ENCODE measurements at places on chromosomes 2 and 18.

- DNase-seq, result no peak
Observed at GRCh38 chr2:32735348-32735747, 107.5 kb downstream of the TTC27 start.

GRCh38 chr2:37720533-37721200 lies 49.2 kb upstream of the CDC42EP3 start:
- DNase-seq, result no peak

GRCh38 chr2:203650860-203651613 lies 55.4 kb upstream of the CD28 start:
- no peak for DNase-seq

- no peak for DNase-seq
Observed at GRCh38 chr18:35861367-35862118, 110.9 kb upstream of the RMP24 start.

DNA sequence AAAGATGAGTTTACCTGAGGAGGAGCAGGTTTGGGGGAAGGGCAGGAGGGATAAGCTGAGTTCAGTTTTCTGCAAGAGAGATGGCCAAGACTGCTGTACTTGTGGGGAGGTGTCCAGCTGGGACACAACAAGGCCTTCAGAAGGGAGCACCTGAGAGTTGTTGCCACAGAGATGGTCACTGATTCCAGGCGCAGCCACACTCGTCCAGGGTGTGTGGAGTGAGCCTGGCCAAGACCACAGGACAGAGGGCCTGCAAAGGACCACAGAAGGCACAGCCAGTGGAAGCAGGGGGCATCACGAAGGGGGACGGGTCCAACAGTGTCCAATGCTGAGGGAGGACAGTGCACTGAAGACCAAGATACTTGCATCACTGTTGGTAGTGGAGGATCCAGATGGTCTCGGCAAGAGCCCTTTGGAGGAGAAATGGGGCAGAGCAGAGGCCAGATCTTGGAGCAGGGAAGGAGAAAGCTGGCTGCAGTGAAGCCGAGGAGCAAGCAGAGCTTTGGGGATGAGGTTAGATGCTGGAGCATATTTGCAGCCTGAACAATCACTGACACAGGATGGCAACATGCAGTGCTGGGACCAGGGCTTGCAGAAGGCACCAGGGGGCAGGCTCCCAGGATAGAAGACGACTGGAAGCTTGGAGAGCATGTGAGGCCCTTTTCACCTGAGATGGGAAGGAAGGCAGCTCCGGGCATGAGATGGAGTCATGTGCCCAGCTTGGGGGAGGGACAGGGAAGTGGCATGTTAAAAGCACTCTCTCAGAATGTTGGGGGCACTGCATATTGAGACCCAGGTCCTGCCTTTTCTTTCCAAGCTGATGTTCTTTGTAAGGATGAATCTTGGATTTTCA lies 214.0 kb downstream of the CYP26B1 start:
- no peak for DNase-seq

DNA sequence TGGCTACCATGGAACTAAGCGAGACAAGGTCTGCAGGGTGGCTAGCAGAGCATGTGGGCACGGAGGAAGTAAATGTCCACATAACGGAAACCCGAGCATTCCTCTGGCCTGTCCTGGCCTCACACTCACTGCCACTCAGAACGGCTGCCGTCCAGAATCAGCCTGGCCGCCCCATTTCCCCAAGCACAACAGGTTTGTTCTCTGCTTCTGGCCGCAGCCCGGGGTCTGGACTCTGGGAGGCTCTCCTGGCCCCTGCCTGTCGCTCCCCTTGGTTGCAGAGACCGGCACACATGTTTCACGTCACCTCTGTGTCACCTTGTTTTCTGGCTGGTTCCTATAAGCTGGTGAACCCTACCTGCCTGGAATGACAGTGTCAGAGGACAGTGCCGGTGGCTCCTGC lies 69.3 kb downstream of the GLI2 start:
- DNase-seq, result no peak

DNA sequence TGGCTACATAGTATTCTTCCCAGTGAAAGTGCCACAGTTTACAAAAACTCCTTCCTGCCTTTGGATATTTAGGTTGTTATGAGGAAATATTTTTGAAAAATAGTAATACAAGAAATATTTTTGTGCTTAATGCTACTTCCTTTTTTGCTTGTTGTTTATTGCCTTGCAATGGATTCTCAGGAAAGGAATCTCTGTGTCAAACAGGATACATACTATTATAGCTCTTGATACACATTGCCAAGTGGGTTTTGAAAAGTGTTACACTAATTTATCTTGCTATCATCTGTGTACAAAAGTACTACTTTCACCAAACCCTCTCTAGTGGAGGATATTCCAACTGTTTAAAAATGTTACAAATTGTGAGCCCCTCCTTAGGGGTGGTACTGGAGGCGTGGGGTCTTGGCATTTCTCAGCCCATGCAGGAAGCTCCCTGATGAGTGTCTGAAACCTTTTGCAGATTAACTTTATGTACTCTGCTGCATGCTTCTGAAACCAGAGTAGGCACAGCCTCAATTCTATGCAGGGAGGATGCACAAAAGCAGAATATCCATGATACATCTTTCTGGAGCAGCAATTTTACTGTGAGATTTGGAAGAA lies 54.5 kb downstream of the EVA1A start:
- DNase-seq, result no peak

DNA sequence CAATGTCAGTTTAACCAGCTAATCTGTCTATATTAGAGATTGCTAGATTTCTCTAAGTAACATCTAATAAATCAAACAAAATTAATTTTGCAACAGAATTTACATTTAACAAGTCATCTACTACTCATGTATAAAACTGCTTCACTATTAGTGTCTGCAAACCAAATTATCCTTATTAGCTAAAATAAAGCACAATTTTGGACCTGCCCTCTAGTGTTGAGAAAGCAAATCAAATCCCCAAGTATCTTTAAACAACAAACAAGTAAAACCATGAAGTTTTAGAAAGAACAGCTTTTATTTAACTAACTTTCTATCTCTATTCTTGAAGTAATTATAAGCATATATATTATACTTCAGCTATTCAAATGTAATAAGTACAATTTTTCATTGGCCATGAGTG lies 113.1 kb upstream of the SP3 start:
- DNase-seq, result no peak

DNA sequence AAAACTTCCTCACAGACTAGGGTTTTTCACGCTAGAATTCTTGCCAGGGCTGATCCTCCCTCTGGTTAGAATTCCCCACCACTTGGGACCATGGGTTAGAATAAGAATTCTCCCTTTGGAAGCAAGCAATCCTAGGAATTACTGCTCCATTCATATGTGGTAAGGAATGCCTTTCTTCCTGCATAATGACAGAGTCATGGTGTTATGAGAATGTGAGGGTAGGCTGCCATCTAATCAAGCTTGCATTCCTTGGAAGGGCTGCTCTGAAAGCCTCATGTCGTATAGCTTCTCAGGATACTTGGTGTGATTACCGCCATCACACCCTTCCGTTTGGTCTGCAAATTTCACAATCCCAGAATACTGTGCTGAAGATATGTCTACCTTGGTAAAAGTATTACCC lies 1282.4 kb upstream of the PIK3C3 start:
- DNase-seq, result no peak

DNA sequence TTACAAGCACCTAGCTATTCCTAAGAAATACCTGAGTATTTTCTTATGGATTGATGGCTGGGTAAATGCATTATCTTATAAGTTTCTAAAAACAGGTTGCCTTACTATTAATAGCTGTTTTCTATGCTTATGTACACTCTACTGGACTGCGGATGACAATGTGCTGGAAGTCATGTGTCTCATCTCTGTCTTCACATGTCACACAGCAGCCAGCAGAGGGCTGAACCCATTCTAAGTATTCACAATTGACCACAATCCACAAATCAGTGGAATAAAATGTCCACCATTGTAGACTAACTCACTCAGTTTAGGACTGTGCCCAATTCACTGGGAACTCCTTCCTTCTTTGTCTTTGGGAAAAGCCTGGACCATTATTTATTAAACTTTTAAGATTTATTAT lies 371.2 kb downstream of the INSIG2 start:
- DNase-seq, result no peak

DNA sequence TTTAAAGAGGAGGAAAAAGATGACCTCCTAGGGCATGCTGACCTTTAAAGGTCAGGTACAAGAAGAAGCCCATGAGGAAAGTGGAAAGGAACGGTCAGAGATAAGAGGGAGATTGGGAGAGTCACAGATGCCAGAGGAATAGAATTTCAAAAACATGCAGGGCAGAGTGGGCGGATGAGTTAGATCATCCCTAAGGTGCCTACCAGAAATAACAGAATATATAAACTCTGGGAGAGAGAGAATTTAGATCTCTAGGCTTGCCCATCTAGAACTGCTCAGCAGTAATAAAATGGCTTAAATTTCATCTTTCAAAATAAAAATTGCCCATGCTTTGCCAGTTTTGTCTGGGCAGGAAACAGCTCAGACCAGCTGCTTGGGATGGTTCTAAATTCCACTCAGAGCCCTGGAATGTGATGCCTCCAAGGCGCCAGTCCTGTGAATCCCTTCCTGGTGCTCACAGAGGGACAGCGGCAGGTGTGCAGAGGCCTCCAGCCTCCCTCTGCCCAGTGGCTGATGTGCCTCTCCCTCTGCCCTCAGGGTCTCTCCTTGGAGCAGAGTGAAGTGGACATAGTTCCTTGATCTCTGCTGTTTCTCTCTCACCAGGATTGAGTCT lies 130.9 kb downstream of the ANTXR1 start:
- no peak for DNase-seq

- no peak for DNase-seq
Observed at GRCh38 chr18:7452331-7452730, 114.8 kb upstream of the PTPRM start.

GRCh38 chr2:42895134-42895790 lies 102.9 kb upstream of the HAAO start:
- DNase-seq, result no peak

Data from activated T-cell treated with anti-CD3 and anti-CD28 coated beads for 4 hours (primary cell).